ENCODE measurements at places on chromosomes 11 and 22.

- DNase-seq, result no peak
These were observed 987 bp downstream of the C1QTNF6 start for GRCh38 chr22:37186997-37187522.

- DNase-seq, result no peak
These were observed 226.3 kb downstream of the OPCML start for GRCh38 chr11:133306019-133306418.

DNA sequence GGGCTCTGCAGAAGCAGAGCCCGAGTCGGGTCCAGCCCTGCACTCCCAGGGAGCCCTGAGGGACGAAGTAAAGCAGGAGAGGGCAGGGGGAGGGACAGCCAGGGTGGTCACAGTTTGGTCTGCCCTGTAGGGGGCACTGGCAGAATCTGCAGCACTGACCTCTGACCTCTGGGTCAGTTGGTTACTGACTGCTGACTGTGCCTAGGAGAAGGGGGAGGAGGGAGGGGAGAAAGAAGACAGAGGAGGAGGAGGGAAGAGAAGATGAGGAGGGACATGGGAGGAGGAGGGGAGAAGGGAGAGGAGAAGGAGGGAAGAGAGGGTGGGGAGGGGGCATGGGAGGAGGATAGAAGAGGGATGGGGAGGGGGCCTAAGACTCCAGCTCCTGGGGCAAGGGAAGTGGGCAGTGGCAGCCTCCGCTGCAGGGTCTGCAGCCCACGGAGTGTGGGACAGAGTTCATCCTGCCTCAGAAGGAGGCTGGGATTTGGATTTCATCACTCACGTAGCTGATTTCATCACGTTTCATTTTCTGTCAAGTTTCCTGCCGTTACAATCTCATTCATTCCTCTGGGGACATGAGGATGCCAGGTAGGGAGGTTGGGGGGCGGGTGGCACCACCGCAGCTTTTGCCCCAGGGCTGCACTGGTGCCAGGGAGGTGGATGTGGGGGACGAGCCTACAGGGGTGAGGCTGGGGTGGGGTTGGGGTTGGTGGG is 55.2 kb downstream of the FLRT1 start:
- DNase-seq, result no peak

DNA sequence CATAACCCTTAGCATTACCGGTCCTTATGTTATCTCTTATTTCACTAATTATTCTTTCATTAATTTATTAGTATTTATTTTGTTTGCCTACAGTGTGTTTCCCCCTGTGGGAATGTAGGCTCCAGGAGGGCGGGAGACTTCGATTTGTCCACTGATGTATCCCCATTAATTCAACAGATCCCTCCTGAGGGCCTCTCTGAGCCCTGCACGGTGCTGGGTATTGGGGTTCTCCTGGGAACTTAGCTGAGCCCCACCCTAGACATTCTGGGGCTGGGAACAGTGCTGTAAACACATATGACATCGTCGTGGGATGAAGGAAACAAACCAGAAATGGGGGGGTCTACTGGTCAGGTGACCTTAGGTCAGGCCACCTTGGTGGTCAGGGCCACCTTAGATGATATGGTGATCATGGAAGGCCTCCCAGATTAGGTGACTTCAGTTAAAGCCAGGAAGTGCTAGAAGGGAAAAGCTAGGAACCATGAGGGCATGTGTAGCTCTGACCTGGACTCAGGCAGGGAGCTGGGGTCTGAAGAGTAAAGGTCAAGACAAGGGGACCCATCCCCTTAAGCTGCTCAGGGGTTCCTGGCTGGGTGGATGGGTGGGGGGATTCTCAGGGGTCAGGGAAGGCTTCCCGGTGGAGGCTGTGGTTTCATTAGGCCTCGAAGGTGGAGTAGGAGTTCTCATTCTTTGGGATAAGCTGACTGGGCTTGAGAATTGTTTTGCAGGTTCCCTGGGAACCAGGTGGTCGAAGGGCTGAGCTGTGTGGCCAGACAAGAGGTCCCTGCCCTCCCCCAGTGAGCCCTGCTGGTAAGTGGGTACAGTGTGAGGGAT is 1.0 kb downstream of the PHETA2 start:
- DNase-seq, result no peak

GRCh38 chr11:71936825-71937224 is 8.0 kb downstream of the RNF121 start:
- no peak for DNase-seq

DNA sequence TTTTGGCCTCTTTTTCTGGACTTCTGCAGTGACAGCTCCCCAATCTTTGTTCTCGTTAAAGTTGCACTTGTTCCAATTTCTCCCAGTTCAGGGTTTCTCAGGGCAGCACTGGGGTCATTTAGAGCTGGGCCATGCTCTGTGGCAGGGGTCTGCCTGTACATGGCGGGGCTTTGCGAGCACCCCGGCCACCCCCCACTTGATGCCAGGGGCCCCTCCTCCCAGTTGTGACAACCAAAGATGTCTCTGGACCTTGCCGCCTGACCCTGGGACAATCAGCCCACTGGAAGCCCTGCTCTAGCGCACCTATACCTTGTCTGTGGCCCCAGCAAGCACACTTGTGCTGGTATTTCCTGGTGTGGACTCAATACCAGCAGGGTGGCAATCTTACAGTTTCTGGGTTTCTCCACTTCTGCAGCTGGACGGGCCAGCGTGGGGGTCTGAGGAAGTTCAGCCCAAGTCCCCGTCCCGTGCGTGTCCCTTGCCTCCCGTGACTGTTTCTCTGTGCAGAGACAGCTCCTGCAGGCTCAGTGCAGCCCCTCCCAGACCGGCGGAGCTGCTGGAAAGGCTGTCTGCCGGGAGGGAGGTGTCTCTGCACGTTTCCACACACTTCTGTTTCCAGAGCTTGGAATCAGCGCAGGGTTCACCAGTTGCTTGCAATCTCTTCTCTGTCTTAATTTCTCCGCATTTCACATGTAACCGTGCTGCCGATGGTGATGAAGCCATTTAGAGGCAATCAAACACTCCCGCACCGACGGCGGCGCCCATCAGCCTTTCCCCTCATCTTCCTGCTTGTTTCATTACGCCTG is 1328.9 kb downstream of the BRD1 start:
- no peak for DNase-seq

DNA sequence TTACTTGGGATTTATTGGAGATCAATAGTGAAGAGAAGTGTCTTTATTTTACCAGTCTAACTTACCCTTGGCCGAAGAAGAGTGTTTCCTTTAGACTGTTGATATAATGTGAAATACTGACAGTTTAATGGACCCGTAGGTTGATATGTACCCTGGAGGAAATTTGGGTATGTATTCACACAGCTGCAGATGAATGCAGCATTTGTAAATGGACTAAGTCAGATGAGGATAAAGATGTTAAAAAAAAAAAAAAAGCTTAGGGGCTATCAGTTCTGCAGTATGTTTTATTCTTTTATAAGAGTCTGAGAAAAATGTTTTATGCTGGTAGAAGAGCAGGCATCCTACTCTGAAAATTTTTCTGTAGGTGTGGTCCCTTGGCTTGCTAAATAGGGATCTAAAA is 2.7 kb downstream of the REXO2 start:
- no peak for DNase-seq

Measured in NCI-H1105 (cell line).